ENCODE measurements at places on chromosomes 16 and 17. TPM values are rescaled to one million over a fixed set of nuclear protein-coding genes. Genes with fewer than 3 reads are reported as not detected.

DNA sequence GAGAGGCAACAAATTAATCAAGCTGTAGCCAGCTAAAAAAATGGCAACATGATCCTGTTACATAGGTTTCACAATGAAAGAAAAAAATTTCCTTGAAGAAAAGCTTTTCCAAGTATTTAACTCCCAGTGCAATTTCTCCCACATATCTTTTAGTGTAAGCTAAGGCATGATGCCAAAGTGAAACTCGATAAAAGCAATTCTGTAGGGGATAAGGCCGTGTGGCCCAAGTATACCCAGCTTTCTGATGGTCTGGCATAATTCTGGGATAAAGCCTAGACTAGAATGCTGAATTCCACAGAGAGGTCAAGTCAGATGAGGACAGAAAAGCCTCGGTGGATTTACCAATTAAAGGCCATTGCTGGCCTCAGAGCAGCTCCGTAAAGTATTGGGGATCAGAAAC lies 36.2 kb downstream of the CTCF start:
- DNase-seq: no peak
- H3K27ac ChIP-seq: no peak overlapping the region
- peaks cover 20% of the 10 kb centered on the region for H3K4me1 ChIP-seq
- H3K36me3 ChIP-seq: peaks cover 17% of the 10 kb centered on the region

DNA sequence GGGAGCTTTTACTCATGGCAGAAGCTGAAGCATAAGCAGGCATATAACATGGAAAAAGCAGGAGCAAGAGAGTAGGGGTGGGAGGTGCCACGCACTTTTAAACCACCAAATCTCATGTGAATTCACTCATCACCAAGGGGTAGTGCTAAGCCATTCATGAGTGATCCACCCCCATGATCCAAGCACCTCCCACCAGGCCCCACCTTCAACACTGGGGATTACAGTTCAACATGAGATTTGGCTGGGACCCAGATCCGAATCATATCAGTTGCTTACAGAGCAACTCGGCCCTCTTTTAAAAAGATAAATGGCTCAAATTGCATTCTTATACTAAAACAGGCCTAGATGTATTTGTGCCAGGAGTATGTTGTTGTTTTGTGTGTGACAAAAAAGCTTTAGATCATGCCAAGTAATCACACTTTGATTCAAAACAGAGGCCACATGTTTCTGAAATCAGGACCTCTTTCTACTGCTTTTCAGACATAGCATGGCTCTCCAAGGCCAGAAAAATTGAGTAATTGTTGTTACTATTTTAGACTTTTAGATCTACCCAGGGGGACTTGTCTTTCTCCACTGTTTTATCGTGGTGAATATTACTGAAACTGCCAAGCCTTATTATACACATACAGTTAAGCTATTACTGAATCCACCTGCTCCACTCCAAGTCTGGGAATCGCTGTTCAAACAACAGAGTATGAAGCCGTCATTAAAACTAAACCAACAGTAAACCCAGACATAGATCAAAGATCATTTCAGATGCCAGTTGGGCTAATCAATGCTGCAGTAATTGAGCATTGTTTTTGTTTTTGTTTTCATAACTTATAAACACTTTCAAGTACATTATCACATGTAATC lies 163.3 kb downstream of the KCNJ2 start:
- no peaks in the 10 kb centered on the region for H3K27me3 ChIP-seq
- no peak overlapping the region for H3K27ac ChIP-seq
- H3K4me3 ChIP-seq: no peak overlapping the region
- peaks cover 7% of the 10 kb centered on the region for H3K4me1 ChIP-seq
- no peaks in the 10 kb centered on the region for H3K36me3 ChIP-seq

- no peaks in the 10 kb centered on the region for H3K27me3 ChIP-seq
- DNase-seq: no peak
- no peaks in the 10 kb centered on the region for H3K4me1 ChIP-seq
- H3K4me3 ChIP-seq: no peak overlapping the region
- H3K27ac ChIP-seq: no peak overlapping the region
- peaks cover 73% of the 10 kb centered on the region for H3K36me3 ChIP-seq
Measured at GRCh38 chr16:3383045-3383448, 17.8 kb downstream of the ZSCAN32 start.

DNA sequence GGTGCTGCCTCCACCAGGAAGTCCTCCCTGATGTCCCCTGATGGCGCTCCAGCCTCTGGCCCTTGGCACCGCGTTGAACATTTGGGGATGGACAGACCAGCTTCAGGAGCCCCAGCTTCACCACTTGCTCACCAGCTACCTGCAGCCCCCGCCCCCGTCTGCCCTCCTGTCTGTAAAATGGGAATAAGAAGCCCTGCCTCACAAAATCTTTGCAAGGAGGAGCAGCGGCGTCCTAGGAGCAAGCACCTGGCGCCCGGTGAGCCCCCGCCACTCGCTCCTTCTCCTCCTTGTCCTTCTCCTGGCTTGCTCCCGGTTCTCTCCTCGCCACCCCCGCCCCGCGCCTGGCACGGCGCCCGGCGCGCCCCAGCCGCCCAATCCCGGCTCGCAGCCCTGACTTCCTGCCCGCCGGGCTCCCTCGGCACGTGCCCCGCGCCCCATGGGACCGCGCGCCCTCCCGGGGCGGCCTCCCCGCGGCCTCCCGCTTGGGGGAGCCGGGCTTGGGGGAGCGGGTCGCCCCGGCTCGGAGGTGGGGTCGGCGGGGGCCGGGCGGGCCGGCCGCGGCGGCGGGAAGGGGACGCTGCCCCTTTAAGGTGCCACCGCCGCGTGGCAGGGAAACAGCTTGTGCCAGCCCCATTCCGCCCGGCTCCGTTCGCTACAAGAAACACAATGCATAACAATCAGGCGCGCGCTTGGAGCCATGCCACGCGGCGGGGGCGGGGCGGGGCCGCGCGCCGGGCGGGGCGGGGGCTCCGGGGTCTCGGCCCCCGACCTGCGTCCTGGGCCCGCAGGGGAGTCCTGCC lies 9.1 kb upstream of the PPP1R1B start:
- DNase-seq: no peak
- H3K4me3 ChIP-seq: peak overlapping the region; percentile 84
- H3K36me3 ChIP-seq: no peaks in the 10 kb centered on the region

- H3K27ac ChIP-seq: no peak overlapping the region
- peaks cover 24% of the 10 kb centered on the region for H3K4me1 ChIP-seq
- no peak for DNase-seq
- no peak overlapping the region for H3K4me3 ChIP-seq
- H3K36me3 ChIP-seq: no peaks in the 10 kb centered on the region
Measured at GRCh38 chr17:68711858-68712257, 110.7 kb upstream of the FAM20A start.

- no peak for DNase-seq
- H3K4me1 ChIP-seq: peaks cover 6% of the 10 kb centered on the region
- H3K27me3 ChIP-seq: no peaks in the 10 kb centered on the region
- H3K36me3 ChIP-seq: peaks cover 24% of the 10 kb centered on the region
- H3K27ac ChIP-seq: no peak overlapping the region
Measured at GRCh38 chr17:44940317-44940716, 7.3 kb downstream of the KIF18B start.

The CCL14 gene
- total RNA-seq: not detected

- no peak for DNase-seq
- H3K4me1 ChIP-seq: no peaks in the 10 kb centered on the region
- H3K27me3 ChIP-seq: peaks cover 5% of the 10 kb centered on the region
- no peak overlapping the region for H3K4me3 ChIP-seq
- no peak overlapping the region for H3K27ac ChIP-seq
Measured at GRCh38 chr16:6250511-6250910, 1082.1 kb upstream of the RBFOX1 start.

DNA sequence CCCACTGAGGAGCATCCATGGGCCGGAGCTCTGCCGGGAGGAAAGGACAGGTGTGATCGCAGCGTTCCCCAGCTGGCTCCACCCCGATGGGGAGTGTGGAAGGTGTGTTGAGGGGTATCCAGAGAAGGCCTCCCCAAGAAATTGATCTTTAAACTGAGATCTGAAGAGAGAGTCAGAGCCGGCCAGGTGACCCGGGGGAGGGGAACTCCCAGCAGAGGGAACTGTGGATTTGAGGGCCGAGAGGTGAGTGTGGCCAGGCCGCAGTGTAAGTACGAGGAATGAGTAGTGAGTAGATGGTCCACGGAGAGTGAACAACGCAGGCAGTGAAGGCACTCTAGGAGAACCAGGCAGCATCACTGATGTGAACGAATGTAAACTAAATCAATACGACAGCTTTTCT lies 80.2 kb downstream of the RPTOR start:
- H3K4me3 ChIP-seq: no peak overlapping the region
- no peaks in the 10 kb centered on the region for H3K27me3 ChIP-seq
- peaks cover 4% of the 10 kb centered on the region for H3K4me1 ChIP-seq
- peaks cover 13% of the 10 kb centered on the region for H3K36me3 ChIP-seq

The AGRP gene
- total RNA-seq: not detected

The MT1M gene
- not detected for total RNA-seq

- H3K27ac ChIP-seq: peak overlapping the region; percentile 77
- no peak for DNase-seq
- peaks cover 15% of the 10 kb centered on the region for H3K4me1 ChIP-seq
- peak overlapping the region; percentile 62 for H3K4me3 ChIP-seq
Measured at GRCh38 chr16:2038382-2039231, 9.0 kb downstream of the NTHL1 start.

The PRSS53 gene
- total RNA-seq: 5.1 TPM

The E4F1 gene
- 30.4 TPM for total RNA-seq

DNA sequence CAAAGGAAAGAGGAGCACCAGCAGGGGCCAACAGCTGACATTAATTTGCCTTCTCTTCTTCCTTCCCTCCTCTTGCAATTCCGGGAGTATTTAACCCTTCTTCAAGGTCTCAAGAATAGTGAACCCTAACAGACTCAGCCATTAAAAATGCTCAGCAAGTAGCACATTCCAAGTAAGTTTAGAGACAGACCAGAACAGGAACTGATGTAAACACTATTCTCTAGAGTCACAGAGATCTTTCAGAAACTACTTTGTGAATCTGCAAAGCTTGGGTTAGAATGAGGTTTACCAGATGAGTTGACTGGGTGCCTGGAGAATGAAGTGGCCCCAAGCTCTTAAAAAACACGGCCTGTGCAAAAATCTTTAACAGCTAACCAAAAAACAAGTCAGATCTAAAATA lies 50.9 kb downstream of the TEX2 start:
- no peak for DNase-seq
- peaks cover 63% of the 10 kb centered on the region for H3K4me1 ChIP-seq
- peak overlapping the region; percentile 13 for H3K4me3 ChIP-seq
- no peak overlapping the region for H3K27ac ChIP-seq
- H3K36me3 ChIP-seq: peaks cover 23% of the 10 kb centered on the region

The PPP1R1B gene
- 1.8 TPM for total RNA-seq
